ENCODE measurements at places on chromosomes 16 and 17. TPM values are rescaled to one million over a fixed set of nuclear protein-coding genes. Genes with fewer than 3 reads are reported as not detected.

DNA sequence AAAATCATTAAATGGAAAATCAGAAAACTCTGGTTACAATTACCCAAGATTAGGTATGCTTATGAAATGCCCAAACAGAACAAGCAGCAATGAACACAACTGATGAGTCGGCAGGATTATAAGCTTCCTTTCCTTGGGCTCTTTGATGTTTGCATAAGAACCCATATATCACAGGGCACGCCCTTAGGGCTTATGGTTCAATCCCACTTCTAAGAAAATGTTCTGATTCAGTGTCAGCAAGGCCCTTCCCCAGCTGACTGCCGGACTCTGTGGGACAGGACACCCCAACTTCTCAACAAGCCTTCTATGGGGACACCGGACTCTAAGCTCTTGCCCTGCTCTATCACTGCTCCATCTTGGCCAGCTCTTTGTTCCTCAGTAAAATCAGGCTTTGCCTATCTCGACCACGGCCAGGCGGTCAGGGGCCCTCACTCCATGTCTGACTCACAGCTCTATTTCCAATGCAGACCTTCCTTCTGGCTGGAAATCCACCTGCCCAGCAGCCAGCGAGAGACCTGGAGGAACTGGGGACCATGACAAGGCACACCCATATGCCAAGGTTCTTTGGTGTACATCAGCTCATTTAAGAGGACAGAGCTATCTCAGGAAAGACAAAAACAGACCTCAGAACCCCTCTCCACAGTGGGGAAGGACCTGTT lies 26.8 kb downstream of the LITAFD start:
- H3K27me3 ChIP-seq: no peaks in the 10 kb centered on the region
- no peaks in the 10 kb centered on the region for H3K4me1 ChIP-seq
- no peak for DNase-seq
- peaks cover 5% of the 10 kb centered on the region for H3K36me3 ChIP-seq
- no peak overlapping the region for H3K4me3 ChIP-seq
- H3K27ac ChIP-seq: no peak overlapping the region

Gene CACNG3
- not detected for total RNA-seq

- H3K4me3 ChIP-seq: peak overlapping the region; percentile 9
- peak; percentile 90 for DNase-seq
- no peaks in the 10 kb centered on the region for H3K36me3 ChIP-seq
- peaks cover 23% of the 10 kb centered on the region for H3K4me1 ChIP-seq
- peak overlapping the region; percentile 82 for H3K27ac ChIP-seq
Measured at GRCh38 chr16:69711115-69711740, 15.1 kb downstream of the NQO1 start.

DNA sequence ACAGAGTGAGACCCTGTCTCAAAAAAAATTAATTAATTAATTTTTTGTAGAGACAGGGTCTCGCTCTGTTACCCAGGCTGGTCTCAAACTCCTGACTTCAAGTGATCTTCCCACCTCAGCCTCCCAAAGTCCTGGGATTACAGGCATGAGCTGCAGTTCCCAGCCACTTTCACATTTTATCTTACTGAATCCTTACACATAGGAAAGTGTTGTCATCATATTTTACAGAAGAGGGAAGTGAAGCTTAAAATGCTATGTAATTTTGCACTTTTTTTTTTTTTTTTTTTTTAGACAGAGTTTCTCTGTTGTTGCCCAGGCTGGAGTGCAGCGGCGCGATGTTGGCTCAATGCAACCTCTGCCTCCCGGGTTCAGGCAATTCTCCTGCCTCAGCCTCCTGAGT lies 21.1 kb upstream of the ZNF629 start:
- H3K4me1 ChIP-seq: no peaks in the 10 kb centered on the region
- no peak overlapping the region for H3K27ac ChIP-seq
- DNase-seq: no peak
- H3K4me3 ChIP-seq: no peak overlapping the region
- no peaks in the 10 kb centered on the region for H3K27me3 ChIP-seq
- no peaks in the 10 kb centered on the region for H3K36me3 ChIP-seq

Gene STAT3
- 238 TPM for total RNA-seq

GRCh38 chr16:80759419-80760162 lies 44.8 kb downstream of the CDYL2 start:
- H3K36me3 ChIP-seq: no peaks in the 10 kb centered on the region
- no peak for DNase-seq
- no peaks in the 10 kb centered on the region for H3K27me3 ChIP-seq
- H3K27ac ChIP-seq: no peak overlapping the region
- no peak overlapping the region for H3K4me3 ChIP-seq
- H3K4me1 ChIP-seq: no peaks in the 10 kb centered on the region

Gene PIRT
- total RNA-seq: not detected

Gene TK1
- total RNA-seq: 2.6 TPM

Gene DPEP3
- total RNA-seq: not detected
